ENCODE measurements at places on chromosomes 1 and 21.

DNA sequence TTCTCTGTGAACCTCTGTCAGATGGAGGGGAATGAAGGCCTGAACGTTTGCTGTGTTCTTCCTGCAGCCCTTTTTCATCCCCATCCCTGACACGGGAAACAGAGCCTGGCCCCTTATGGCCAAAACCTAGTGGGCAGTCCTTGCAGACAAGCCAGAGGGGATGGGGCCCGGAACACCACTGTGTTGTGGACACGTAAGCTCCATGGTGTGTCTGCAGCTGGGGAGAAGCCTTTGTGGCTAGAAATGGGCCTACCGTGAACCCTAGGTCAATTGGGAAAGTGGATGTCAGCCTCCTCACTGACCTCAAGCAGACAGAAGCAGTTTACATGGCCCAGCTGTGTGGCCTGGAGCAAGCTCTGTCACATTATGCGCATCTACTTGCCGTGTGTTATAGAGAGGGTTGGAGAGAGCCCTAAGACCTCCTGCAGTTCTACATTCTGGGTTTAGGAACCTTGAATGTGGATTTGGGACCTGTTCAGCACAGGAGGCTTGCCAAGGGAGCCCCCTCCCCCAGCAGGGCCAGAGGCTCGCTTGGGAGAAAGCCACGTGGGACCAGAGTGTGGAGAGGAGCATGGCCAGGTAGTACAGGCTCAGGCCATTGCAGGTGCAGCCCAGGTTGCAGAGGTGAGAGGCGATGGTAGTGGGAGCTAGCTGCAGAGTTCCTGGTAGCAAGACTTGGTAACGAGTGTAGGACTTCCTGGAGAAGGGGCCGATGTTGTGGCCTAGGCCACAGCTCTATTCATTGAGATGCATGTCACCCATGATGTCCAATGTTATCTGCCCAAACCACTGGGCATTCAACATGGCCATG, 20.7 kb downstream of the PARS2 start:
- DNase-seq = no peak

GRCh38 chr1:53408013-53408754, 51.0 kb upstream of the DMRTB1 start:
- DNase-seq = no peak

DNA sequence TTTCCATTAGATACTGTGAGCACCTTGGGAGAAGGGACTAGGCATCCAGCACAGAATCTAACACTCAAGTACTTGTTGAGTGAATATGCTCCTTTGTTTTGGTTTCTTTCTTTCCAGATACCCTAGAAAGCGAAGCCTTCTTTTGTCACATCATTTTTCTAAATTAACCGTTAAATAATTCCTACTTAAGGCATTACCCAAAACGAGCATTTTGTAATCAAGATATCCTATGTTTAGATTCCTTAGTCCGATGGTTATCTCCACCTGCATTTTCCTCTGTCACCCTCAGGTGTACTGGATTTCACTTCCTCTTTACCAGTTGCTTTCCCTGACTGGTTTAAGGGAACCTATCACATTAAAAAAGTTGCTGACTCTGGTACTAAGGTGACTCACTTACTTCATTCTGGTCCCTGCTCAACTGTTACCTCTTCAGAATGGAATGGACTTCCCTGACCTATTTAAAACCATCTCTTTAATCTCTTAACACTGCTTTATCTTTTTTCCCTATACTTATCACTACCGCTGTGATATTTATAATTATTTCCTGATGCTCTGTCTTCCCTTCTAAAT, 3.2 kb downstream of the B3GALNT2 start:
- DNase-seq = no peak

- no peak for DNase-seq
Observed at GRCh38 chr1:94329276-94329675, 88.9 kb upstream of the ABCD3 start.

DNA sequence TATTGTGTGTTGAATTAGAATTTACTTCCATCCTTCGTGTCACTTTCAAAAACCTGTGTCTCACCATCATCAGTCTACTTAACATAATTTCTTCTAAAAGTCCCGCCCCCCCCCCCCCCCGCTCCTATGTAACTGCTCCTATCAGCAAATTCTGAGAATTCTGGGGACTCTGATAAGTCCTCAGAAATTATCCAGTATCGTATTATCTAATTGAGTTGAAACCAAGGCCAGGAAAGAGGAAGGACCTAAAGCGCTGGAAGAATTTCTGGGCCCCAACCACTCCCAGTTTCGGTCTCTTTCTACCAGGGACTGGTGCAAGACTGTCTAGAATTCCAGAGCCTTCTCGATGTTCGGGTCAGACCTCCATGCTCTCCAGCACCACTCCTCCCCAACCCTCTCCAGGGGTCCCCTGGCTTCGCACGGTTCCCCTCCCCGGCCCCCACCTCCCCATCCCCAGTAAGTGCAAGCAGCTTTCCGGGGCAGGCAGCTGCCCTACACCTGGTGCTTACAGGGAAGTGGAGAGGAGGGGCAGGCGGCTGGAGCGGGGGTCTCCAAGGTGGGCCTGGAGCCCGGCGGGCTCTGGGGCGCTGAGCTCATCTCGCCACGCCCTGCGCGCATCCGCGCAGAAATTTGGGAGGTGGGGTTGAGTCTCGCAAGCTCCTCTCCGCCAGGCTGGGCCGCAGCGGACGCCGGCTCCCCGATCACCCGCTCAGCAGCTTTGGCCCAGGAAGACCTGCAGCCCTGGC, 16.0 kb upstream of the ZNF496 start:
- no peak for DNase-seq

All from activated naive CD4-positive, alpha-beta T cell treated with anti-CD3 and anti-CD28 coated beads, Interleukin-2, amount 10 ng/mL, durations not matched to agents 7 days and 5 days (primary cell).